ENCODE measurements at places on chromosomes 3 and 15.

- DNase-seq = no peak
Measured at GRCh38 chr3:98440283-98440682, 22.7 kb upstream of the OR5K1 start.

- no peak for DNase-seq
Measured at GRCh38 chr3:186637686-186638085, 2.5 kb upstream of the FETUB start.

DNA sequence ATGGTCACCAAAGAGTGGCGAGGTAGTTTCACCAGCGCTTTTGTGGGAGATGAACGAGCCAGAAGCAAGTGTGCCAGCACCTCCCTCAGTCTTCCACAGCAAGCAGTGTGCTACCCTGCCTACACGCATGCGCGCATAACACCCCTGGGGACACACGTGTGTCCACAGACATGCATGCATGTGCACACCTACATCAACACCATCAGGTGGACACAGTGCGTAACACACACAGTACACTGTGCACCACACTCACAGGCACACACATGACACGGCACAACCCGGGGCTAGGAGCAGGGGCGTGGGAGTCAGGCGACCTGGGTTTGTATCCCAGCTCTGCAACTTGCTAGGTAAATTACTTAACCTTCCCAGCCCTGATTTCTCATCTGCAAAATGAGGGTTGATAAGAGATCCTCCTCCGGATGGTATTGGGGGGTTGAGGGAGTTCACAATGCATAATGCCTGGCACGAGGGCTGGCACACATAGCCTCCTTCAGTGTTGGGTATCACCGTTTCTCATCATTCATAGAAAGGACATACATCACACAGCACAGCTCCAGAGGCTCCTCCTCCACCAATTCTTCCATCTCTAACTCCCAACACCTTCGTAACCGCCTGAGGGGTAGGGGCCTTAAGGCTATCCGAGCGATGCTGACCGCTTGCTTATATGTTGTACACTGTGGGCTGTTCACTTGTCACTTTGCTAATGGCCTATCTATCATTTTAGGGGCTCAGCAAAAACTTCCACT lies 174.9 kb downstream of the SMAD6 start:
- no peak for DNase-seq

- DNase-seq = no peak
Measured at GRCh38 chr15:65033659-65034269, 4.3 kb upstream of the MTFMT start.

- no peak for DNase-seq
Measured at GRCh38 chr3:172040981-172041963, 1.9 kb downstream of the FNDC3B start.

All from lower lobe of right lung (tissue), 2 donors.